Breast epithelium (tissue), 4 donors: ENCODE measurements at places on chromosomes 2 and 18. TPM values are rescaled to one million over a fixed set of nuclear protein-coding genes. Genes with fewer than 3 reads are reported as not detected.

Gene LYPD1
- 0.48 TPM for total RNA-seq

Gene TSPYL6
- total RNA-seq = not detected

Gene CDKL4
- 2.6 TPM for total RNA-seq

Gene ANKRD29
- total RNA-seq = 8.8 TPM

Gene PCBP1
- 210 TPM for total RNA-seq

Gene WNT6
- 1.3 TPM for total RNA-seq

Gene C2orf80
- not detected for total RNA-seq

Gene SERPINB10
- 0.15 TPM for total RNA-seq

Gene CRYGD
- total RNA-seq = not detected

Gene IHH
- not detected for total RNA-seq

Gene SPHKAP
- 0.66 TPM for total RNA-seq

Gene MARCO
- total RNA-seq = 6.6 TPM

Gene UNC80
- total RNA-seq = under 0.01 TPM

Gene TPGS2
- total RNA-seq = 91.8 TPM

Gene ACVR1C
- total RNA-seq = 8.0 TPM

Gene SKOR2
- total RNA-seq = not detected

Gene PLEKHH2
- 42.1 TPM for total RNA-seq

Gene SH3BP4
- 28.5 TPM for total RNA-seq

Gene C2orf66
- total RNA-seq = not detected

Gene ICOS
- 0.59 TPM for total RNA-seq

Gene DCDC2C
- total RNA-seq = 0.33 TPM

Gene LIMS3
- total RNA-seq = 1.6 TPM

Gene C2orf15
- 4.8 TPM for total RNA-seq

Gene USP14
- 46.9 TPM for total RNA-seq

Gene LIMS2
- total RNA-seq = 19.4 TPM

Gene HRH4
- total RNA-seq = 0.16 TPM

Gene DCC
- total RNA-seq = 0.15 TPM

Gene REEP1
- total RNA-seq = 3.8 TPM

Gene RUFY4
- total RNA-seq = not detected

Gene GNAL
- 7.5 TPM for total RNA-seq

Gene GREB1
- total RNA-seq = 42.9 TPM

Gene DES
- 29.6 TPM for total RNA-seq

Gene HNMT
- 105 TPM for total RNA-seq

Gene CCDC85A
- 11.5 TPM for total RNA-seq

Gene SCN7A
- total RNA-seq = 13.3 TPM

Gene TUBA4B
- not detected for total RNA-seq

Gene ALK
- total RNA-seq = 5.6 TPM

Gene IL1F10
- not detected for total RNA-seq

Gene EVX2
- total RNA-seq = not detected

Gene ADCYAP1
- 0.33 TPM for total RNA-seq

Gene SLC66A3
- total RNA-seq = 111 TPM

Gene KYNU
- 13.1 TPM for total RNA-seq

Gene UPP2
- 0.16 TPM for total RNA-seq
